ENCODE measurements at places on chromosomes 1 and 21.
A peak's percentile ranks its signal among the peaks of the same experiment; 100 is the strongest.

GRCh38 chr1:145892486-145893087 lies 6.9 kb upstream of the ANKRD35 start:
- no peak for DNase-seq

- no peak for DNase-seq
Measured at GRCh38 chr1:55257958-55258357, 42.8 kb upstream of the USP24 start.

DNA sequence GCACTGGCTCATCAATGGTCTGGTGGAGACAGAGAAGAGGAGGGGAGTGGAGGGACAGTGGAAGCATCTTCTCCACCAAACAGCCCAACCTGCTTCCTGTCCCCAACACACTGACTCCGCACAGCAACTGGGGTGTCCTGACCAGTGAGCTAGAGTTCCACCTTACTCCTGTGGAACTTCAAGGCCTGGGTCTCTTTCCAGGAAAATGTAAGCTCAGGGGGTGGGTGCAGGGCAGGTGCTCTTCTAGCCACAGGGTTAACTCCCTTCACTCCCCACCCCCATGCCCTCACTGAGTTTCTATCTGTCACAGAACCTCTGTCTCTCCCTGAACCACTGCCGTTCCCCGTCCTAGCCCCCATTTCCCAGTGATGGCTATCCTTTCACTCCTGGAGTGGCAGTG lies 876 bp downstream of the MOB3C start:
- no peak for DNase-seq

DNA sequence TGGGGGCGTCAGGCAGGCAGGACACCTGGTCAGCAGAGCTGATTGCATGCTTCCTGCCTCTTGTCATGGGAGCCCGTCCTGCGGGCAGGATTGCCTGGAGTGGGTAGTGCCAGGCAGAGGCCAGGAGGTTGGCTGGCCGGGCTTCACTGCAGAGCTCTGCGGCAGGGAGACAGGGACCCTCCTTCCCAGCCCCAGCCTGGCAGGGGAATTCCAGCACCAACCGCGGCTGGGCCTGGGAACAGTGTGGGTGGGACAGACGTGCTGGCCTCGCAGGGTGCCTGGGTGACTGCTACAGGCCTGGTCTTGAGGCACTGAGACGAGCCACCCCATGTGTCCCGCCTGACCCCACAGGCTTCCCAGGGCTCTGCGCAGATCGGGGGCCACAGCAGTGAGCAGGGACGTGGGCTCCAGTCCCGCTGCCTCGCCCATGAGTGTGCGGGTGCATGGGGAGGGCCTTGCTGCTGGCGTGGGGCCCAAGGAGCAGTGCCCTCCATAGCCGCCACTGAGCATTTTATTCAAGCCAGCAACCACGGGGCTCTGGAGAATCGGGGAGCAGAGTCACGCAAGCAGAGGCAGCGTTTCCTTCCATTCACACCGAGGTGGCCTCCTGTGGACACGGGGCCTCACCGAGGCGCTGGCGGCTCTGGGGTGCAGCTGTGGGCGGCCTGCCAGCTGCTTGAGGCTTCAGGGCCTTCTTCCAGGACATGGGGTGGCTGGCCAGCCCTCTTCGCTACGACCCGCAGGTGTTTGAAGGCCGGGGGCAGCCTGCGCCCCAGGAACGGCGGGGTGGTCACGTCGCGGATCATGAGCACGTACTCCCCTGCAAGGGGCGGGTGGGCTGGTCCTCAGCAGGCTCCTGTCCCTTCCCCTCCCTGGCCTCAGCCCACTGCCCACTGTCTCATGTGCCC lies 70.3 kb downstream of the MORN1 start:
- DNase-seq = no peak

DNA sequence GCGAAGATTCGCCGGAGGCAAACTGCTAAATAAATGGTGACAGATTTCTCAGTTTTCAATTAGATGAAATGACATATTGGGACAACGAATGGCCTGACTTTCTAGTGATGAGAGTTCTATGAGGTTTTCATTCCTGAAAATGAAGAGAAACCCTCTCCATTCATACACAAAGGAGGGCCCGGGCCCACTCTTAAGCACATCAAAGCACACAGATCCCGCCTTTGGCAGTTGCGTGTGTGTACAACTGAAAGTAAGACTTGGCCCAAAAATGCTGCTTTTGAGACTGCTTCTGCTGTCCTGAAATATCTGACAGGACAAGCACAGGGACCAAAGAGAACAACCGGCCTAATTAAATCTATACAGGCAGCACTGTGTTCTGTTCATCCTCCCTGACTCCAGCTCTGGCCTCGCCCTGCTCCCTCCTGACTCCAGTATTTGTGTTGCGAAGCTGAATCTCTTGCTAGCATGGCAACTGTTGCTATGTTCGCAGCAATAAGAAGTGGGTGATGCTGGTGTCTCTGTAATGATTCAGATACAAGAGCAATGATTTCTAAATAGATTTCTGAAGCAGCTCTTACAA lies 7.4 kb downstream of the LRRC53 start:
- no peak for DNase-seq

GRCh38 chr1:6960291-6960811 lies 175.1 kb downstream of the CAMTA1 start:
- no peak for DNase-seq

DNA sequence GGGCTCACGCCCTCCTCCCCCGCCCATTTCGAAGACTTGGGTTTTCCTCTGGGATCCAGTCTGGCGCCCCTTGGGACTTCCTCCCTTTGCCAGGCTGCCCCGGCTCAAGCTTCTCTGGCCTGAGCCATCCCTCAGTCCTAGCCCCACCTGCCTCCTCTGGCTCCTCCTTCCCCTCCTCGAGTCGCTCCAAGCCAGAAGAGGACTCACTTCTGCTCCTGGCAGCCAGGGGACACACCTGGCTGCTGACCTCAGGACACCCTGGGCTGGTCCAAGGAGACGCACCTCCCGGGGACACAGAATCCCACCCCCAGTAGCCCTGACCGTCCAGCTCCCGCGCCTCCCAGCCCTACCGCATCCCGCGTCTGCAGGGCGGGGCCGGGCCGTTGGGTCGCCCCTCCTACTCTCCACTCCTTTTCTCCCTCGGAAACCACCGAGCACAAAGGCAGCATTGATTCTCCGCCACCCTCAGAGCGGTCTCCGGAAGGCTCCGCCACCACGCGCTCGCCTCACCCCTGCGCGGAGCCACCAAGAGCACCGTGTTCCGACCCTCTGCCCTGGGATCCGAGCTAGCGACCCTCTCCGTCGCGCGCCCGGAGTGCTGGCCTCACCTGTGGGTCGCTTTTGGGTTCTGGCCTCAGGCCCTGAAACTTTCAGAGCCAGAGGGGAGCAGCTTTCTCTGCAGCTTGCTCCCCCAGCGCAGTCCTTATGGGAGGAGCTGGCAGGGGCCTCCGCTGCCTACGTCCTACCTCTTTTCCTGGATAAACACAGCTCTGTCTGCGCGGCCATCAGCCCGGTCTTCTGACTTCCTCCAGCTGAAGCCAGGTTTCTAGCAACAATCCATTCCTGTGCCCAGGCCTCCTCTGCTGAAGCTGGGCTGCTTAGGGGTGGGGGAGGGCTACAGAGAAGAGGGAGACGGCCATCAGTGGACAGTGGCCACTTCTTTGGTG lies at the start of gene C2CD4D:
Gene C2CD4D (minus strand): TSS at position 364 of the 947 bp plus-strand sequence. CDS start 831 bp downstream, outside the sequence.
- DNase-seq = peak; percentile 66

- no peak for DNase-seq
Measured at GRCh38 chr1:111252786-111253185, 25.3 kb downstream of the CHI3L2 start.

DNA sequence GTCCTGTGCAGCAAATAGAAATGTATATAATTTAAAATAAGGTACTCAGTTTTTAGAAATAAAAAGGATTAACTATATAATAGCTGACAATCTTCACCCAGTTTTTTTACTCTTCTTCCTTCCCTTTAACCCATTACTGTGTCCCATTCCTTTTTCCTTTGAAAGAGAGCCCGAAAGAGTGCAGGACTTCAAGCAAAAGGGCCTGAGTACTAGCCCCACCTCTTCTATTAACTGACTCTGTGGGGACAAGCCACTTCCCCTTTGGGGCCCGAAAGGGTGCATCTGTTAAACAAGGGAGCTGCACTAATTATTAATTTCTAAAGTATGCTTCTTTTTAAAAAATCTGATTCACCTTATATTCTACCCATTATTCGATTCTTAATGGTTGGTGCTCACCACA lies 3.3 kb downstream of the USP24 start:
- no peak for DNase-seq

GRCh38 chr1:12255913-12256312 lies 26.1 kb downstream of the VPS13D start:
- no peak for DNase-seq

GRCh38 chr21:37407719-37408420 lies 41.3 kb downstream of the DYRK1A start:
- DNase-seq = no peak

DNA sequence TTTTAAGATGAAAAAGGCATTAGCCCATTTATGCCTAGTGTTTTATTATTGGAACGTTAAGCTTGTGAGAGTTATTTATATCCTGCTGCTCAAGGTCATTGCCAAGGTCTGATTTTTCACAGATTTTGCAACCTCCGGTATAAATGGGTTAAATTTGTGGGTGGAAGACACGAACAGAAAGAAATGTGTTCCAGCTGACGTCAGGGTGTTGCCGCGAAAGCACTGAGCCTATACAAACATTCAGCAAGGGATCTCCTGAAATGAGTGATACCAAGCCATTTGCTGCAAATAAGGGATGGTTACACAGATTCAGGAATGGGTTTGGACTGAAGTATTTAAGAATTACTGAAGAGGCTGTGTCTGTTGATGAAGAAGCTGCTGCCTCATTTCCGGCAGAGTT lies 32.2 kb downstream of the TMED5 start:
- no peak for DNase-seq

DNA sequence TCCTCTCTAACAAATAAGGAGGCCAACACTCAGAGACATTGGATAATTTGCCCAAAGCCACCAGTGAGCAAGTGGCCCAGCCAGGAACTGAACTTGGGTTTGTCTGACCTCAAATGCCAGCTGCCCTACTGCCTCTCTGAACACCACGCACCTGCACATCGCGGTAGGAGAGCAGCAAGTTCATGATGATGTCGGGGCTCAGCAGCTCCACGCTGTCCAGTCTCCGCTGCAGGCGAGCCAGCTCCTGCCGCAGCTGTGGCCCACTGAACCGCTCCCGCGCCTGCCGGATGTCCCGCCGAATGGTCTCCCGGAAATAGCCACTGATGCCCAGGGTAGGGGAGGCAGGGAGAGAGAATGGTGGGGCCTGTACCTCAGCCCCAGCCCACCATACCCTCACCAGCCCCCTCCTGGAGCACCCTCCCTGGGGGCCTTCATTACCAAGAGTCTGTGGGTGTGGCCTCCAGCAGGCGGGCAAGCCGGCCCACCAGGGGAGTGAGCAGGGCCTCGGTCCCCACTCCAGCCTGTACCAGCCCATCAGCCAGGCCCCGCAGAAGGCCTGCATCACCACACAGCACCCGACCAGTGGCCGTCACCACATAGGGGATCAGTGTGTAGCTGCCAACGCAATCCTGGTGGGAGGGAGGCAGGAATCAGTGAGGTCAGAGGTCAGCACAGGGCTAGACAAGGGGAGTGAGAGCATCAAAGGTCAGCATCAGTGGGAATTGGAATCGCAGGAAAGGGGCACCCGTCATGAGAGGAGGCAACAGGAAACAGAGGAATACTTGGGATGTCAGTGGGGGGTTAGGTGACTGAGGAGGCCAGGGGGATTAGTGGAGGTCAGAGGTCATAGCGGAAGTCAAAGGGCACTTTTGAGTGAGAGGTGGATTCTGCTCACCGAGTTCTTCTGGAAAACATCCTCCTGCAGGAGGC lies 2.7 kb downstream of the MAP3K6 start:
- DNase-seq = no peak

- no peak for DNase-seq
Measured at GRCh38 chr1:225973158-225973557, 26.0 kb downstream of the SDE2 start.

DNA sequence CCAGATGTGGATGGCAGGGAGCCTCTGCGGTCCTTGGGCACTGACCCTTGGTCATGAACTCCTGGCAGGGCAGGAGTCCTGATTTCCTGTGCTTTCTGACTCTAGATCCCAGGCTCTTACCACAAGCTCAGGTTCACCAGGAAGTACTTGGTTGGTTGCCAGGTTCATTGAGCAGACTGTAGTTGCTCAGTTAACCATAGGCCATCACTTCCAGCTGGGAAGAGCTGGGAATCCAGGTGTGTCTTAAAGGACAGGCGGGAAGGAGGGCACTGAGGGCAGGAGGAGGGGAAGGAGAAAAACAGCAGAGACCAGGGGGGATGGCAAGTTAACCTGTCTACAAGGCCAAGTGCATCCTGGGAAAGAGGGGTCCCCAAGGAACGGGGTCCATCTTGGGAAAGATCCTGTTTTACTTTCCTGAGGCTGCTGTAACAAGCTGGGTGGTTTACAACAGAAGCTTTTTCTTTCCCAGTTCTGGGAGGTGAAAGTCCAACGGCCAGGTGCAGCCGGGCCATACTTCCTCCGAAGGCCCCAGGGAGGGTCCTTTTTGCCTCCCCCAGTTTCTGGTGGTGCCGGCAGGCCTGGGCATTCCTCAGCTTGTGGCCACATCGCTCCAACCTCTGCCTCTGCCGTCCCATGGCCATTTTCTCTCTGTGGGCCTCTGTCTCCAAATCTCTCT lies 11.6 kb downstream of the KCNAB2 start:
- DNase-seq = no peak

GRCh38 chr1:31672986-31673385 lies 28.3 kb upstream of the PEF1 start:
- no peak for DNase-seq

DNA sequence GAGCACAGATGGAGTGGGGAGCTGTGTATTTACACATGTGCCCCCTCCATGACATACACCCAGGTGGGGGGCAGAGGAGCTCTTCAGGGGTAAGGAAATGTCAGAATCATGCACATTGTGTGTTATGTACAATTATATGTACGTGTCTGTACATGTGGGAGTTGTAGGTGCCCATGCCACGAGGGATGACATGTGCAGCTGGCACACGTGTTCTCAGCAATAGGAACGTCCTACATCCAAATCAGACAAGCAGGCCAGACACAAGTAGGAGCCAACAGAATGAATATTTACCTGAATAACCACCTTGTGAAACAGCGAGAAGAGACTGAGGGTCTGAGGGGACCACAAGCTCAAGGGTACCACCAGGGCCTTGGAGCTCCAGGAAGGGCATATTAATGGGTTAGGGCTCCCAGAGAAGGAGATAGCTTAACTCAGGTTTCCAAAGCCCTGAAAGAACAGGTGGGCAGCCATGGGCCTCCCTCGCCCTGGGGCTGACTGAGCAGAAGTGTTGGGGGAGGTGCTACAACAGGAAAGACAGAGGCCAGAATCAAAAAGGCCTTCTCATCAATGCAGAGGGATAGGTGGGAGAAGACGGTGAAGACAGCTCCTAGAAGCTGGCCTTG lies 3.2 kb downstream of the COL16A1 start:
- no peak for DNase-seq

DNA sequence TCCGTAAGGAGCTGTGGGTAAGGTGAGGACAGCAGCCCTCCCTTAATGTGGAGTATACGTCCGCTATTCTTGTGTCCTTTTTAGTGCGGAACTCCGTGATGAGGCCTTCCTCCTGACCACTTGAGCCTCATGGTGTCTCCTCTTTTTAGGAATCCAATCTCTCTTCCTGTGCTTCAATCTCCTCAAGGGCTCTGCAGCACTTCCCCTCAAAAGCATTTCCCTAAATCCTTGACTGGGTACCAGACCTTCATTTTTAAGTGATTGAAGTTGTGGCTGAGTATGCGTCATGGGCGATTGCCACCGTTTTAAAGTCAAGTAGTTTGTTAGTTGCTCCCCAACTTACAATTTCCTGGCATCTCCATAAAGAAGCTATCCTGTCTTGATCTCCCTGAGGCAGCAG lies 62.8 kb downstream of the SAMSN1 start:
- no peak for DNase-seq

Data from activated naive CD4-positive, alpha-beta T cell treated with anti-CD3 and anti-CD28 coated beads, Interleukin-2, amount 50 U/mL, for 16 hours (primary cell).